A549 treated with RU486 at 1 μM for 4 hours (cell line): ENCODE measurements at places on chromosomes 4 and X. TPM values are rescaled to one million over a fixed set of nuclear protein-coding genes. Genes with fewer than 3 reads are reported as not detected.

NDST3 gene
- not detected in 5 replicates for total RNA-seq

ZNF280C gene
- total RNA-seq, result 1.6 to 3.6 TPM (median 3.1 TPM) in 5 replicates

PABPC1L2B gene
- not detected in 5 replicates for total RNA-seq

TMSB15B gene
- 4.5 to 6.8 TPM (median 4.9 TPM) in 5 replicates for total RNA-seq

MAGED4 gene
- total RNA-seq, result 4.3 to 10.6 TPM (median 8.6 TPM) in 5 replicates

CXorf49 gene
- not detected in 5 replicates for total RNA-seq

SPANXD gene
- 0.42 TPM in 1 of 5 replicates, not detected in the others for total RNA-seq

FGFBP1 gene
- total RNA-seq, result 3.7 to 4.5 TPM (median 4.3 TPM) in 5 replicates

PASD1 gene
- total RNA-seq, result not detected in 5 replicates

HPGDS gene
- total RNA-seq, result not detected in 5 replicates

PCDH10 gene
- total RNA-seq, result 0.09 to 0.23 TPM (median 0.14 TPM) in 5 replicates

ARHGAP36 gene
- total RNA-seq, result not detected in 5 replicates

VSIG1 gene
- total RNA-seq, result 0.27 to 0.71 TPM (median 0.32 TPM) in 5 replicates

DIPK2B gene
- total RNA-seq, result not detected in 5 replicates

ANTXR2 gene
- 3.7 to 5.2 TPM (median 4.6 TPM) in 5 replicates for total RNA-seq

ANKRD50 gene
- 2.4 to 5.6 TPM (median 4.7 TPM) in 5 replicates for total RNA-seq

OTUD6A gene
- total RNA-seq, result not detected in 5 replicates

ASB9 gene
- total RNA-seq, result 19.5 to 25.1 TPM (median 20.8 TPM) in 5 replicates

SPARCL1 gene
- total RNA-seq, result not detected in 5 replicates

STATH gene
- not detected in 5 replicates for total RNA-seq

HTR2C gene
- not detected in 5 replicates for total RNA-seq

MAGEC3 gene
- total RNA-seq, result not detected in 5 replicates

SLC7A11 gene
- 15.2 to 33.5 TPM (median 32.5 TPM) in 5 replicates for total RNA-seq

FAM184B gene
- 0.03 to 0.05 TPM (median 0.03 TPM) in 4 of 5 replicates, not detected in the other for total RNA-seq

RIBC1 gene
- total RNA-seq, result 0.45 to 1.0 TPM (median 0.90 TPM) in 5 replicates

TRPC3 gene
- 0.07 to 0.16 TPM (median 0.08 TPM) in 3 of 5 replicates, not detected in the others for total RNA-seq

CT45A3 gene
- total RNA-seq, result 0.15 to 0.17 TPM in 2 of 5 replicates, not detected in the others

ADH1A gene
- total RNA-seq, result not detected in 5 replicates

CPLX1 gene
- 0.47 to 0.70 TPM (median 0.51 TPM) in 5 replicates for total RNA-seq

COL4A5 gene
- 7.0 to 16.0 TPM (median 11.8 TPM) in 5 replicates for total RNA-seq

BMX gene
- not detected in 5 replicates for total RNA-seq

ABCG2 gene
- total RNA-seq, result 18.4 to 22.9 TPM (median 22.2 TPM) in 5 replicates

TMEM144 gene
- total RNA-seq, result 1.7 to 4.5 TPM (median 3.4 TPM) in 5 replicates

CORIN gene
- 0.02 TPM in 1 of 5 replicates, not detected in the others for total RNA-seq

ARAF gene
- 43.1 to 63.6 TPM (median 56.2 TPM) in 5 replicates for total RNA-seq

PABPC1L2A gene
- not detected in 5 replicates for total RNA-seq
